ENCODE measurements at places on chromosomes 6 and 20.

DNA sequence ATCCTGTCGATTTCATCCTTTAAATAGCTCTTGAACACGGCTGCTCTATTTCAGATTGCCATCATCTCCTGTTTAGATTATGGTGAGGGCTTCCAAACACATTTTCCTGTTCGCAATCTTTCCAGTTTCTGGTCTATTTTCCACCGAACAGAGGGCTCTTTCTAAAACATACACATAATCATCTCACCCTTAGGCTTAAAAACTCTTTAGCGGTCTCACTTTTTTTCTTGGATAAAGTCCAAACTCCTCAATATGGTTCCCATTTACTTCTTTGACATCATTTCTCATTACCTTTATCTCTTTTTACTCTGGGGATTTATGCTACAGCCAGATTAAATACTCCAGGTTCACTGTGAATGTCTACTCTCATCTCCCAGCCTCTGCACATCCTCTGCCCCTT lies 103.4 kb upstream of the STMND1 start:
- no peak for DNase-seq

DNA sequence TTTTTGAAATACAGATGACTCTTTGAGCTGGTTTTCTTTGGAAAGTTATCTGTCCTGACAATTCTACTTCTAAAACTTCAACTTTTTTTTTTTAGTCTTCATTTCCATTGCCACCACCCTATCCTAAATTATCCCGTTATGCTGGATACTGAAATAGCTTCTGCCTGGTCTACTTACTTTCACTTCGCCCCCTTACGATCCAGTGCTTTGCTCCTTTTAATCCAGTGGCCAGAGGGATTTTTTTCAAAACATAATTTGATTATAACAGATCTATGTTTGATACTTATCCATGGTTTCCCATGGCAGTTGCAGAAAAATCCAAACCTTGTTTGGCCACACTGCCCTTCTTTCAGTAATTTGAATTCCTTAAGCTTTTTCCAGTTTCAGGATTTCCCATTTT lies 27.4 kb downstream of the ASXL1 start:
- no peak for DNase-seq

- no peak for DNase-seq
Measured at GRCh38 chr20:38143238-38143645, 21.8 kb downstream of the TGM2 start.

GRCh38 chr6:24925661-24926060 lies 10.1 kb downstream of the RIPOR2 start:
- DNase-seq, result no peak

DNA sequence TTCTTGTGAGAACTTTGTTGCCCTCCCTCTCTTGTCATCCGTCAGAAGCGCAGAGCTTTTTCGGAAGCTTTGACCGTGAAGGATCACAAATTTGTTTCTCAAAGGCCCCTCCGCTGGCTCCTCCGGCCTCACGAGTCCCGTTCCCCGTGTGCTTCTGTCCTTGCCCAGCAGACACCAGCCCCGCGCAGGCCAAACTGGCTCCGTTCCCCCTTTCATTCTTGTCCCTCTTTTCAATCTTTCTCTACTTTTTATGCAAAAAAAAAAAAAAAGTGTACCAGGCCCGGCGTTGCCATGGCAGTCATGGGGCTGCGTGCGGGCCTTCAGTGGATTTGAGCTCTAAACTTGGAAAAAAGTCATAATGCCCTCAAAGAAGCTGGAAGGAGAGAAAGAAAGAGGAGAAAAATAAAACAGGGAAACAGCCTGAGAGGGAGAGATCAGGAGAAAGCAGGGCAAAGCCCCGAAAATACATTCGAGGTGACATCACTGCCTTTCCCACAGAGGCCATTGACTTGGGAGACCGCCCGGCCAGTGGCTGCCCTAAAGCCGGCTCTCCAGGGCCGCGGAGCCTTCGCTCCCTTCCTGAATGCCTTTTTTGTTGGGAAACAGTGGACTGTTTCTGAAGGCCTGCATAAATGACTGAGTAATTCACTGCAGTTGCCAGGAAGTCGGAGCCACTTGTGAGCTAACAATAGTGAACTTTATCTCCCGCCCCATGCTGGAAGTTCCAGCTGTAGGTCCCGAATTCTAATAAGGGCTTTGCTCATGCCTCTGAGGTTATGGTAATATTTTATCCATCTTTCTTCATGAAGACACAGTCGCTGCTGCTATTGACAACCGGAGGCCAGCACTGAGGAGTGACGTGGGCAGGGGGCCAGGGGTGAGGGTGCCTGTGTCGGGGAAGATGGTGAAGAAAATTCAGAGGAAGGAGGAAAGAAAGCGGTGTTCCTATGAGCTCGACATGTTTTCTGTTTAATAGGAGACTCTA lies 670.9 kb downstream of the QKI start:
- DNase-seq, result no peak

- no peak for DNase-seq
Measured at GRCh38 chr20:4795394-4795793, 73.7 kb downstream of the PRND start.

- no peak for DNase-seq
Measured at GRCh38 chr20:43662943-43663655, 3.8 kb upstream of the MYBL2 start.

DNA sequence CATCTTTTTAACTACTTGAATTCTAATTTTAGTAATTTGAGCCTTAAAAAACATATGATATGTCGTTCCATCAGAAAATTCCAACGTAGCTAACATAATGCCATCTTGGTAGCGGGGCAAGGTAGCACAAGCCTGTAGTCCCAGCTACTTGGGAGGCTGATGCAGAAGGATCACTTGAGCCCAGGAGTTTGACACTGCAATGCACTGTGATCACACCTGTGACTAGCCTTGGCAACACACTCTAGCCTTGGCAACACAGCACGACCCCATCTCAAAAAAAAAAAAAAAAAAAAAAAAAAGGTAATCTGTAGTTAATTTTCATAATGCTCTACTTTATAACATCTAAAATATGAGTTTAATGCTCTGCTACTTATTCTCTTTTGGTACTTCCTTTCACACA lies 6.7 kb downstream of the BCLAF1 start:
- no peak for DNase-seq

DNA sequence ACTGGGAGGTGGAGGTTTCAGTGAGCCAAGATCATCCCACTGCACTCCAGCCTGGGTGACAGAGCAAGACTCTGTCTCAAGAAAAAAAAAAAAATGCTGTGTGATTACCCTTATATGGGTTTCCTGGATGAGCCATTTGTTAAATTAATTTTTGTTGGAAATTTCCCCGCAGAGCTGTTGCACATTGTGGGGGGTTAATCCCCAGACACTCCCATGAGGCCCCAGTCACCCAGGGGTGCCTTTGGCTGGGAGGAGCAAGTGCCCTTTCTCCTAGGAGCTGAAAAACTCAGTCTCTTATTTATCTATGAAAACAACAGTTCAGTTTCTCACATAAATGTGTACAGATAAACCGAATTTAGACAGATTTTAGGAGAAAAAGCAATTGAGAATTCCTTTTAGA lies 4.7 kb upstream of the DEFB132 start:
- DNase-seq, result no peak

DNA sequence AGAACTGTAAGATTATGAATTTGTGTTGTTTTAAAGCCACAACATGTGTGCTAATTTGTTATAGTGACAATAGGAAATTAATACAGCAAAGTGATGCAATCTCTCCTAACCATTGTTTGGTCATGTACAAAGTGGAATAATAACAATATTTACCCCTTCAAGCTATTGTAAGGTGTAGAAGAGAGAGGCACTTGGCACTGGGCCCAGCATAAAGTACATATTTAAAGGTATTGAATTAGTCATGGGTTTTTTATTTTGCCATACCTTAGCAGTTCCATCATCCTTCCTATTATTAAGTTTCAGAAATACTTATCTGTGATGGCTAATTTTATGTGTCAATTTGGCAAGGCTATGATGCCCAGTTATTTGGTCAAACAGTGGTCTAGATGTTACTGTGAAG lies 322.4 kb upstream of the TSHZ2 start:
- no peak for DNase-seq

- DNase-seq, result no peak
Measured at GRCh38 chr6:4377603-4378002, 242.2 kb upstream of the ECI2 start.

All from stimulated activated CD8-positive, alpha-beta memory T cell treated with anti-CD3 and anti-CD28 coated beads, Interleukin-2, amount 100 ng/mL, for 1 hour (primary cell).